ENCODE measurements at places on chromosomes 3 and 15.

- no peak for DNase-seq
These were observed 1.8 kb downstream of the STX19 start for GRCh38 chr3:94026623-94027022.

DNA sequence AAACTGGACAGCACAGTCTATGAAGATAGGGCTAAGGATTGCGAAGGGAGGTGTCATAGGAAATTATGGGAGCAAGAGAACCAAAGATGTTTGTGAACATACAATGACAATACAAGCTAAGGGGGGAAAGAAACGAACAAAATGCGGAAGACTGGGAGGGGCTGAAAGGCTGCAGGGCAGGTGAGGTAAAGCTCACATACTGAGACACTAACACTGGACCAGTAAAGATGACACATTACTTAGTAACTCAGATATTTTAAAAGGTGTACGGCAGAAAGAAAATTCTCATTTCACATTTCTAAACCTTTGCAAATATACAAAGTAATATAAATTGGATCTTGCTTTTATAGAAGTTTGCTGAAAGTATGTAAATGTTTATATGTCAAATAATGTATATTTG is 10.1 kb downstream of the CLDND1 start:
- no peak for DNase-seq

DNA sequence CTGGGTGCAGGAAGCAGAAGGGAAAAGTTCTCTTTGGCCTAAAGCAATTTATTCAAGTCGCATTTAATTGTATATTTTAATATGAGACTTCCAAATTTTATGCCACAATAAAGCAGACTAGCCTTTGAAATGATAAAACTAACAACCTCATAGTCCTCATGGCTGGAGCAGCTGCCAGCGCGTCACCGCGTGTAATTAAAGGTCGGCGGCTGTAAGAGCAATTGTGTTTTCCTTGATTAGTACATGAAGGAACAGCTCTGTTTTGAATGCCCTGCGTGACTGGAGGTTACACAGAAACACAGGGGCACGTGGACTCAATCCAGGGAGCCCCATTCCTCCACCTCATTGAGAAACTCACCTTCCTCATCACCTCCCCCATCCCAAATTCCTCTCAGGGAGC is 10.1 kb upstream of the LRRC15 start:
- no peak for DNase-seq

DNA sequence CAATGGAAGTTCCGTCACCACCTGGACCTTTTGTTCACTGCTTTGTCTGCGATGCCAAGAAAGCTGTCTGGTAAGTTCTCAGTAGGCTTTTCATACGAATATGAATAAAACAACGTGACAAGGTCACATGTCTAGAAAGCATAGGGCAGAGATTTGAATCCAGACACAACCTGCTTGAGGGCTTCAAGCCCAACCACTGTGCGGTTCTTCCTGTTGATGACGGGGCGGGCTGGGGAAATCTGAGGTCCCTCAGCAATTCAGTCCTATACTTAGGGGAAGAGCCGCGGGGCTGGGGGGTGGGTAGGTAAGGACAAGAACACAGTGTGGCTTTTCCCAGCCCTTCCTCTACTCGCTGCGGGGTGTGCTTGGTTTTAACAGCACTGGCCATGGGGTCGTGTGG is 32.4 kb upstream of the SMAD3 start:
- no peak for DNase-seq

- DNase-seq: no peak
These were observed 23.8 kb upstream of the TRAK1 start for GRCh38 chr3:42067326-42067725.

GRCh38 chr15:71325481-71325880 is 210.2 kb downstream of the THSD4 start:
- no peak for DNase-seq

GRCh38 chr15:83276661-83277060 is 7.8 kb downstream of the BNC1 start:
- no peak for DNase-seq

- DNase-seq: no peak
These were observed 36.4 kb upstream of the FSTL1 start for GRCh38 chr3:120487191-120487650.

GRCh38 chr15:39697509-39697908 is 85.1 kb downstream of the FSIP1 start:
- no peak for DNase-seq

- DNase-seq: no peak
These were observed 46.8 kb downstream of the WDR76 start for GRCh38 chr15:43873651-43874050.

DNA sequence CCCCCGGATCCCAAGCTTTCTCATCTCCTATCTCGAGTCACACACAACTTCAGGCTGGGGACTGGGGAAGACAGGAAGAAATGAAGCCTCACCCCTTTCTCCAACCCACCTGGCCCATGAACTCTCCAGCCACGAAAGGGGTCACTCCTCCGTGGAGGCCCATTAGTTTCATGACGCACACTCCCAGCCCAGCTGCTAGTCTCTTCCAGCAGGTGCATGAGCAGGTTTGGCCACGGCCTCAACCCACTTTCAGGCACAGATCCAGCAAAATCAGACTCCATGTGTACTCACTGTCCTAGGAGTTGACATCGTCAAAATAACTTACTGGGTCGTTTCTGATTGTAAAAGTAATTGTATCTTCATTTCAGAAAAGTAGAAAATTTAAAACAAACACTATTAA is 76.6 kb downstream of the C3orf70 start:
- no peak for DNase-seq

- no peak for DNase-seq
These were observed 264.3 kb upstream of the LRTM1 start for GRCh38 chr3:55191911-55192775.

DNA sequence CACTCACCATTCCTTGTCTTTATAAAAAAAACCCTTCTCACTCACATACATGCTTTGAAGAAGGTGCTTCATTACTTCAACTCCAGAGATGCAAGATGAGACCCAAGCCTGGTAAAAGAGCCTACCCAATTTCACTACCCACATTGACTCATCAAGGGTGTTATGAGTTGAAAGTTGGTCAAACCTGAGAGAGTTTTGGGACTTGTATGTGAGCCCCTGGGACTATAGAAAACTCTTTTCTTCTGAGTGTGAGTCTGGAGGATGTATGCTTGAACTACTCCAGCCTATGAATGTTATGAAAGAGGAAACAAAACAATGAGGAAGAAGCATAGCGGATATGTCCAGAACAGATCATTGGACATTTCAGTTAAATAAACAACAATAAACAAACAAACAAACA is 106.5 kb upstream of the SATB1 start:
- no peak for DNase-seq

- no peak for DNase-seq
These were observed 91.0 kb upstream of the MBNL1 start for GRCh38 chr3:152177757-152178156.

DNA sequence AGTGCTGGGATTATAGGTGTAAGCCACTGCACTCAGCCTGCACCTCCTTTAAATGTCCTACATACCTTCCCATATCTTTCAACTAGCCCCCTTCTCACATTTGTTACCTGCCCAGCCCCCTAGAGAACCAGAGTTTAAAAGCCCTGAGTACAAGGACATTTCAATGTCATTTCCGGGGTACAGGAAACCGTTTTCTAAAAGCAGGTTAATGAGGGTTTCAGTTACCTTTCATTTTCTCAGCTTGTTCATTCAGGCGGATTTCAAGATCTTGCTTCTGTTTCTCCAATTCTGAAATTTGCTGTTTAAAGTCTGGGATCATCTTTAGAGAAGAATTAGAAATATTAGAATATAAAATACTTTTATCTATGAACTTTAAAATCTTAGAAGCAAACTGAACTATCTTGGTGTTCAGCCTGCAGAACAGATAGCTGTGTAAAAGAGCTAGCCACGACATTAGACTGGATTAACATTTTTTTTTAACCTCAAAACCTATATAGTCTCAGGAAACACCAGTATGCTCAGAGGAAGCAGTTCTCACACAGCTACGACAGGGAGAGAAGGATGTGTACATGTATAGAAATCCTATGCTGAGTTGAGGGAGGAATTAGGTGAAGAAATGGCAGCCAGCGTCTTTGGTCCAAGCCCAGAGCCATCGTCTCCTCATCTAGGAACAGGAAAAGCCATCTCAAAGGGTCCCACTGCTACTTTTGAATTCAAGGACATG is 29.9 kb upstream of the GNB5 start:
- DNase-seq: peak; percentile 42

- DNase-seq: no peak
These were observed 75.6 kb downstream of the PDZRN3 start for GRCh38 chr3:73549051-73549600.

DNA sequence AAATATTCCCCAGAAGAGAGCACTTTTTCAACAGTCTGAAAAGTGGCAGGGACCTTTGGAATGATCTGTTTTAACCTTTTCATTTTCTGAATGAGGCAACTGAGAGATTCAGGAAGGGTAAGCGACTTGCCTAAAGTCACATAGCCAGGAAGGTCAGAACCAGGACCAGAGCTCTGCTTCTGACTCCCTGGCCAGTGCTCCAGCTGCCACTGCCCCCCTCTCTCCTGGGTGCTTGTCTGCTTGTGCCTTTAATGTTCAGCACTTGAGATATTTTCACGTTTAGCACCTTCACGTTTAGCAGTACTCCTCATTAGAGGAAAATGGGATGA is 68.3 kb downstream of the SMAD3 start:
- no peak for DNase-seq

Measured in activated CD8-positive, alpha-beta memory T cell treated with anti-CD3 and anti-CD28 coated beads, Interleukin-2, amount 50 U/mL, for 48 hours (primary cell).